A549 treated with RU486 at 1 μM for 4 hours (cell line): ENCODE measurements at places on chromosomes 2 and 18. TPM values are rescaled to one million over a fixed set of nuclear protein-coding genes. Genes with fewer than 3 reads are reported as not detected.

Gene TMEM247
- not detected in 5 replicates for total RNA-seq

Gene STK11IP
- 13.4 to 20.4 TPM (median 16.7 TPM) in 5 replicates for total RNA-seq

Gene HTR2B
- 0.06 to 0.11 TPM (median 0.06 TPM) in 3 of 5 replicates, not detected in the others for total RNA-seq

Gene STARD6
- total RNA-seq = not detected in 5 replicates

Gene KCNS3
- 0.87 to 1.3 TPM (median 1.1 TPM) in 5 replicates for total RNA-seq

Gene ANTXR1
- total RNA-seq = 105 to 165 TPM (median 147 TPM) in 5 replicates

Gene PSTPIP2
- total RNA-seq = 0.23 to 0.40 TPM (median 0.31 TPM) in 5 replicates

Gene UBXN2A
- 12.9 to 21.8 TPM (median 20.4 TPM) in 5 replicates for total RNA-seq

Gene DNAJC5G
- not detected in 5 replicates for total RNA-seq

Gene ACVR2A
- 3.3 to 4.9 TPM (median 4.2 TPM) in 5 replicates for total RNA-seq

Gene FAM161A
- 4.2 to 7.6 TPM (median 7.2 TPM) in 5 replicates for total RNA-seq
